Lung microvascular endothelial cell (primary cell): ENCODE measurements at places on chromosomes 11 and 22. TPM values are rescaled to one million over a fixed set of nuclear protein-coding genes. Genes with fewer than 3 reads are reported as not detected.
A peak's percentile ranks its signal among the peaks of the same experiment; 100 is the strongest.

The TSPAN32 gene
- not detected in 2 replicates for total RNA-seq

The MMP7 gene
- total RNA-seq: 0.20 and 10.0 TPM in 2 replicates

The SCGB1D4 gene
- total RNA-seq: not detected in 2 replicates

The BATF2 gene
- total RNA-seq: 0.20 and 0.44 TPM in 2 replicates

The GGTLC2 gene
- total RNA-seq: not detected in 2 replicates

The GGT5 gene
- 1.8 and 7.4 TPM in 2 replicates for total RNA-seq

The CDKN1C gene
- 18.7 and 119 TPM in 2 replicates for total RNA-seq

The GPHA2 gene
- not detected in 2 replicates for total RNA-seq

The F2 gene
- not detected in 2 replicates for total RNA-seq

The GAL3ST1 gene
- total RNA-seq: under 0.01 TPM in 1 of 2 replicates, not detected in the other

The DCHS1 gene
- total RNA-seq: 28.3 and 46.2 TPM in 2 replicates

The POU2AF3 gene
- not detected in 2 replicates for total RNA-seq

GRCh38 chr11:76694664-76695063, 24.1 kb upstream of the LRRC32 start:
- peak; percentile 88 for DNase-seq

- no peak for DNase-seq
These were observed 32.1 kb downstream of the SMC1B start for GRCh38 chr22:45381348-45381747.

DNA sequence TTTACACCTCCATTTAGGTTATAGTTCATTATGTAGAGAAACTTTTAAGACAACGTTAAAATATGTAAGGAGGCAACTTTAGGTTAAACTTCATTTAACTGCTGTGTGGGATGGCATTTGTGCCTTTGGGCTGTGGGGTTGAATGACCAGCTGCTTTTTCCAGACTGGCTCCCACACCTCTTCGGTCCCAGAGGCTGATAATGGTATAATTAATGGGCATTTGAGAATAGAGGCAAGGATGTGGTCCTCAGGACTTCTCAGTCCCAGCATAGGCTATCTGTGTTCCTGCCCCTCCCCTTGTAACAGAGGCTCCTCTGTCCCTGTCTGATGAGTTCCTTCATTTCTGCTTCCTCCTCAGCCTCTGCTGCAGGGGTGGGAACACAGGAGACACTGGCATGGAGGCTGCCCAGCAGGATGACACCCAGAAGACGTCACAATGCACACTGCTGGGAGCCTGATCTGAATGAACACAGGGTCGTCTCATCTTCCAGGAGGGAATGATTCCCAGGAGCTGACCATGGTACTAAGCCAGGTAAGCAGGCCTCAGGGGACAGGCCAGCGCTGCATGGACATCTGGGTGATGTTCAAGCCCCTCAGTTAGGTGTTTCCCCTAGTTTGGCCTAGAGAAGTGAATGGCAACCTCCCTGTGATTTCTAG, 17.1 kb upstream of the GNAZ start:
- DNase-seq: no peak

DNA sequence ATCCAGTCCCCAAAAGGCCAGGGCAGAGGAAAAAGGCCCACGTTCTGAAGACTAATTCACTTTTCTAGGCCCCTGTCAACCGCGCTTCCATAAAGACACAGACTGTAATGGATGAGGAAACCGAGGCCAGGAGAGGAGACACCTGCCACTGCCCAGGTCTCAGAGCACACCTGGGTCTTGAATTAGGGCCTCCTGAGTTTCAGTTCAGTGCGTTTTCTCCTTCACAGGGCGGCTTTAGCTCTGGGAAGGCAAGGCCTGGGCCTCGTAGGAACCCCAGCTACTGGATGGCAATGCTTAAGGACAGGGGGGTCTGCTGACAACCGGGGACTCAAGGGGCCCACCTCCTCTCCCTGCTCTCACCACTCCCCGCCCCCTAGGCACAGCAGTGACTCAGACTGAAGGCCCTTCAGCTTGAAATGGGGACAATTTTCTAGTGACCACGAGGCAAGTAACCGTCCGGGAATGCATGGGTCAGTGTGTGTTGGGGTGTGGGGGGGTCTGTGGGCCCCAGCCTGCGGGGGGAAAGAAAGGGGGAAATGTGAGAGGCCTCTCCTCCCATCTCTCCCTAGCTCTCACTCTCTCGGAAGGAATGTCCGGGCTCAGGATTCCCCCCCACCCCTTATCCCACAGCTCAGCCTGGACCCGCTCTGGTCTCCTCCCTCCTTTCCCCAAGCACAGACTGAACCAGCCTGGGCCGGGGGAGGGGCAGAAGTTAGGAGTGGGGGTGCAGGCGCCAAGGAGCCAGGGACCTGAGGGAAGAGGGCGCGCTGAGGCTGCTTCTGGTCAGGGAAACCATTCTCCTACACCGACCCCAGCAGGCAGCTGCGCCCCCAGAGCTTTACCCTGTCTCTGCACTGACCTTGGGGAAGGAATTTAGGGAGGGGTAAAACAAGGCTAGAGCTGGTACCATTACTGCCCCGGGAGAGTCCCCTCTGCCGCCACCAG, 17.2 kb downstream of the CREB3L1 start:
- DNase-seq: no peak

DNA sequence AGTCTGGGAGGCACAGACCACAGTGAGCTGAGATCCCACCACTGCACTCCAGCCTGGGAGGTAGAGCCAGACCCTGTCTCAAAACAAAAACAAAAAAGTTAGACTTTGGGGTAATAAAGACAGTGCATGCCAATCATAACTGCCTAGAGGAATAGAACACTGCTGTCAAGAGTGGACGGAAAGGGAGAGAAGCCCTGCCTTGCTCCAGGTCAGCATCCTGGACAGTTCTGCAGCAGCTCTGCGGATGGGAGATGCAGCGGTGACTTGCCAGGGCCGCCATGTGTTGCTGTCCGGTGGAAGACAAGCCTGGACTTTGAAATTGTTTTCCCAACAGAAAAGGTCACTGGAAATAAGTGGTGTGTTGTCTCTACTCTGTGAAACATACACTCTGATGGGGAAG, 618.2 kb downstream of the TBC1D22A start:
- no peak for DNase-seq

- no peak for DNase-seq
These were observed 98.3 kb downstream of the NCAM1 start for GRCh38 chr11:113059548-113059947.

GRCh38 chr11:103959279-103959942, 77.0 kb upstream of the DDI1 start:
- DNase-seq: no peak

DNA sequence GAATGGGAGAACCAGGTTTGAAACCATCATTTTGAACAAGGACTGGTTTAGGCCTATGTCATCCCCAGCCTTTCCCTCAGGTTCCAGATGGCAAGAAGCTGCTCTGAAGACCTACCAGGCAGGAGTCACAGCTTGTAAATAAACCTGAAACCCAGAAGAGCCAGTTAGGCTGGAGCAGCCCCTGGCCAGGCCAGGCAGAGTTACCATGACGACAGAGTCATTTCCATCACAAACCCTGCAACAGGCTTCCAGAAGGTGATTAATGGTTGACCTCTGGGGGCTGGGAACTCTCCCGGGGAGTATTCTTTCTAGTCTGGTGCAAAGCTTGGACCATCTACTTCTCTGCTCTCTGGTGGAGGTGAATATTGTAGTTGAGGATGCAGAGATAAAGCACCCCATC, 164.1 kb upstream of the NCAM1 start:
- no peak for DNase-seq

DNA sequence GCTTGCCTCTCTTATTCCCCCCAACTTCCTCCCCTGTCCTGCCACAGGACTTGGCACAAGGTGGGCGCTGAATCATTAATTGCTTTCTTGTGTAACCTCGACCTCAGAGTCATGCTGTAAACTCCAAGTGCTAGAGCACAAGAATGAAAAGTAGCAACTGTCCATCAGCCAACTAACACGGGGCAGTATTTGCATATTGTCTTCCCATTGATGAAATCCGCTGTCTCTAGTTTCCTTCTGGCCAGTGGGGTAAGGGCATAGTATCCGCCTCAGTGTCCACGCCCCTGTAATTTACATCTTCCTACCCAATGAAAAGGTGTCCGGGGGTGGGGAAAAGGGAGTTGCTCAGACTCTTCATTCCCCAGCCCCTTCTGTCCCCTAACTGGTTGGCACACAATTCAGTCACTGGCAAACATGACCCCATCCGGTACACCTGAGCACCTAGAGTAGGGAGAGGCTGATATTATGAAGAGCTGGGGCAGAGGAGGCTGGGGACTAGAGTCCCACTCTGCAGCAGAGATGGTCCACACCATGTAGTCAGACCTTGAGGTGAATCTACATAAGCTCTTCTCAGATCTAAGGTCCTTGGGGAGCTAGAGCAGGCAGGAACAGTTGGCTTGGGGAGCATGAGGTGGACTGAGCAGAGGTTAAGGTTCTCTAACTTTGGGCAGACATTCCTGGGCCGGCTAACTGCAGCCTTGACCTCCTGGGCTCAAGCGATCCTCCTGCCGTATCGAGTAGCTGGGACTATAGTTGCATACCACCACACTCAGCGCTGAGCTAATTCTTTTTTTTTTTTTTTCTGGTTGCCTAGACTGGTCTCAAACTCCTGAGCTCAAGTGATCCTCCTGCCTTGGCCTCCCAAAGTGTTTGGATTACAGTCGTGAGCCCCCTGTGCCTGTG, 6.8 kb upstream of the GGA1 start:
- peak; percentile 31 for DNase-seq

- DNase-seq: peak; percentile 22
These were observed 16.7 kb downstream of the PHLDA2 start for GRCh38 chr11:2912498-2912897.

- DNase-seq: no peak
These were observed 8.1 kb downstream of the SERHL2 start for GRCh38 chr22:42561856-42562255.

- no peak for DNase-seq
These were observed 72.9 kb downstream of the ABTB2 start for GRCh38 chr11:34284811-34285481.

DNA sequence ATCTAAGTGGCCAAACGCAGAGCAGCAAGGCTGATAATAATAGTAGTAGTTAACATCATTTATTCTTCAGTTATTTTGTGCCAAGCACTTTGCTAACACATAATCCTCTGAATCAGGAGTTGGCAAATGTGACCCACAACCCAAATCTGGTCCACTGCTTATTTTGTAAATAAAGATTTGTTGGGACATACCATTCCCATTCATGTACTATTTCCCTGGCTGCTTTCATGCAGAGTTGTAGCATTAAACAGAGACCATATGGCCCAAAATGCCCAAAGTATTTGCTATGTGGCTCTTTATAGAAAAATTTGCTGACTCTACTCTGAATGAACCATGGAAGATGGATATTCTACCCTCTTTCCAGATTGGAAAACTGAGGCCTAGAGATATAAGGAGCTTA, 50.3 kb downstream of the COMMD9 start:
- DNase-seq: no peak

DNA sequence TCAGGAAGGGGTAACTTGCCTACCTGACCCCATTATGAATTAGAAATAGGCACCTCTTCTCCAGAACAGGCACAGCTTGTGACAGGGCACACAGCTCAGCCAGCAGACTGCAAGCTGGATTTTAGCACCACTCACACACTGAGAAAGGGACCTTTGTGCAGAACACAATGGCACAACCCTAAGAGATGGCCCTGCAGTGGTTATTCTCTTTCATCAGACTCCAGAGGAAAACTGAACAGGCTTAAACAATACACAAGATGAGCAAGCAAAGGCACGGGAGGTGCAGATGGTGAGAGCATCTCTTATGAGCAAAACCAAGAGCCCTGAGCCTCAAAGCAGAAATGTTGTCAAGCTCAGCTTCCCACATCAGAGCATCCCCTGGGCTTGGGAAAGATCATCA, 93.8 kb upstream of the LRRC55 start:
- no peak for DNase-seq

DNA sequence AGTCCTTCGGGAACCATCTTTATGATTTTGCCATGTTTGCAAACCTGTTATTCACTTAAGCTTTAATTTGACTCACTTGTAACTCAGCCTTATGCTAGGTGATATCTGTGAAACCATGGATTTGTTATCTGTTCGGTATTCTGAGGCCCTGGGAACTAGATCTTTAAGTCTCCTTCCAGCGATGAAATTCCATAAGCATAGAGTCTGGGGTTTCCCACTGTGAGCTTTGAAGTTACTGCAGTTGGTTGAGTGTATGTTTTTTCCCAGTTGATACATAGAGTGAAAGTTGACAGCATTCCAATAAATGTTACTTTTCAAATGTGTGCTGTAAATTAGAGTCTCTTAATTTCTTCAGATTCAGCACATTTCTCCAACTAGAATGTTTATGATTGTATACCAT, 66.9 kb downstream of the TNRC6B start:
- no peak for DNase-seq

GRCh38 chr11:22458161-22458560, 120.0 kb downstream of the SLC17A6 start:
- DNase-seq: no peak

- no peak for DNase-seq
These were observed 7.2 kb downstream of the SHISA8 start for GRCh38 chr22:41907436-41908401.

GRCh38 chr22:27748349-27748748, 53.2 kb downstream of the MN1 start:
- no peak for DNase-seq

DNA sequence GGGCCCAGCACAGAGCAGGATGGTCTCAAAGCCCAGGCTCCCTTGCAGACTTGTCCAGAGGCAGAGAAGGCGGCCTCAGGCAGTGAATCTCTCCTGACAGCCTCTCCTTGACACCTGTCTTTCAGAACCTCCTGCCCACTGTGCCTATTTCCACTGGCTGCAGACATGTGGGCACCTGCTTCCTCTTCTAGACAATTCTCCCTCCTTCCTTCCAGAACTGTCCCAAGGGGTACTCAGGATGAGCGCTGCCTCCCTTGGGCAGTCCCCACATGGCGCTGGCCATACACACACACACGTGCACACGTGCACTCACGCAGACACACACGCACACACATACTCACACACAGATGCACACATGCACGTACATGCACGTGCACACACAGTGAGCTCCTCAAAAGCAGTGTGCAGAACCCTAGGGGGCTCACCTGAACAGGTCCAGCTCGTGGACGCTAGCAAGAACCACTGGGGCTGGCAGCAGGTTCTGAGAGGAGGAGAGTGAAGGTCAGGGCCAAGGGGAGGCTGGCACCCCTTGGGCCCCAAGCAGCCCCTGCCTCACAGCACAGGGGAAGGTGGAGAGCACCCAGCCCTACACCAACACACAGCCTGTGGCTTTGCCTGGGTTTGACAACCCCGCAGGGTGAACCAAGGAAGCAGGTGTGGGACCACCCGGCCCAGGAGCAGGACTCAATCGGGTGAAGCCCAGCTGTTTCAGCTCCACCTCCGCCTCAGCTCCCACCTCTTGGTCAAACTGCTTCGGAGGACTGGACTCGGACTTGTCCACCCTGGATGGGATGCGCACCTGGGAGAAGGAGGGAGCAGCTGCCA, 8.1 kb upstream of the PLXNB2 start:
- no peak for DNase-seq

GRCh38 chr11:60950933-60951605, 907 bp downstream of the SLC15A3 start:
- peak; percentile 26 for DNase-seq

- no peak for DNase-seq
These were observed 5.5 kb downstream of the FGF19 start for GRCh38 chr11:69698362-69698761.

GRCh38 chr11:541433-541885, 4.1 kb downstream of the LRRC56 start:
- DNase-seq: no peak
